ENCODE measurements at places on chromosomes 6 and 20.
A peak's percentile ranks its signal among the peaks of the same experiment; 100 is the strongest.

DNA sequence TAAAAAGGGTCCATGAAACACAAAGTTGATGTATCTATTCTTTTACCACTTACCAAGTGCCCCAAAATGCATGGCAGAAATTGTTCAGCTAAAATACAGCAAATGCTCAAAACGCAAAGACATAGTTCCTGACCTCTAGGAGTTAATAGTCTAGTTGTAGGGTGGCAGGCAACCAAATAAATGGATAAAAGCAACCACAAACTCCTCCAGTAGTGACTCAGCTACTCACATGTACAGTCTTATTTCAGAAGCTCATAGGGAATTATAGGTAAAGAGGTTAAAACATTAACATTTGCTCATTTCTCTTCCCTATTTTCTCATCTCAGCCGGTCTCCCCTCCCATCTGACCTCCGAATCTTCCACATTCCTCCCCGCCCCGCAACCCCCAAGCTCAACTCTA is 143.9 kb upstream of the INSM1 start:
- no peak for DNase-seq

DNA sequence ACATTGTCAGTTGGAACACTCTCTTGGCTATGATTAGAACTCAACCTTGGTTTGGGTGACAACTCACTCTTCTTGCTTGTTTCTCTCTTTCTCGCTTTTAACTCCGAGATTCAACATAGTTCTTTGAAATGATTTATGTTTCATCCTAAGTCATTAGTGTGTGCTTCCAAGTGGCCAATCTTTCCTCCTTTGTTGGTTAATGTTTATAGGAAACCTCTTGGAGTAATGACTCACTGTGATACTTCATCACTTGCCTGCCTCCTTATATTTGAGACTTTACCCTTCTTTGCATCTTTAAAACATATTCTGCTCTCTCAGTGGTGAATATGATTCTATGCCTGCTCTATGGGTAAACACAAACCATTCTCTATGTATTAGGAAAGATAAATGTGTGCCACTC is 279.7 kb upstream of the FLRT3 start:
- DNase-seq: no peak

- no peak for DNase-seq
These were observed 46.3 kb downstream of the KIF6 start for GRCh38 chr6:39678914-39679313.

DNA sequence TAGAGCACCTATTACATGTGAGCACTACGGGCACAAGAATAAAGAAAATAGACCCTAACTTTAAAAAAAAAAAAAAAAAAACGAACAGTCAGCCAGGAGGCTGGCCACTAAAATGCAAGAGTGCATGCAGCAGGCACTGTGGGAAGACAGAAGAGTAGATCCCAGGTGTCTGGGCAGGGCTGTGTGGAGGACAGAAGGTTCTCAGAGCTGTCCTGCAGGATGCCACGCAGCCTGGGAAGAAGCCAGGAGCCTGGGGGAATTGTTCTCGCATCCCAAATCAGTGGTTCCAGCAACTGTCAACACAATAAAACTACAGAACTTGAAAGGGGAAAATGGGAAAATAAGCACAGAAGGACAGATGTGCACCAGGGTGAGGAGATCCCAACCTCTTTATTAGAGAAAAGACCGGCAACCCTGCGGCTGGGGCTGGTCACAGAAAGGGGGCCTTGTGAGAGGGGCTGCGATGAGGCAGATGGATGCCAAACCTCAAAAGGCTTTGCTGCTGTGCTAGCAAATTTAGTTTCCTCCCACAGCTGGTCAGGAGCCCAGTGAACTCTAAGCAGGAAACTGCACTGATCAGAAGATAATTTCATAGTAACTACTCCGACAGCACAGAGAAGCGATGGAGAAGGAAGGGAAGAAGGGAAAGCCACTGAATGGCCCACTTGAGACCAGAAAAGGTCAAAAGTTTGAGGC is 30.9 kb downstream of the MAP3K5 start:
- no peak for DNase-seq

DNA sequence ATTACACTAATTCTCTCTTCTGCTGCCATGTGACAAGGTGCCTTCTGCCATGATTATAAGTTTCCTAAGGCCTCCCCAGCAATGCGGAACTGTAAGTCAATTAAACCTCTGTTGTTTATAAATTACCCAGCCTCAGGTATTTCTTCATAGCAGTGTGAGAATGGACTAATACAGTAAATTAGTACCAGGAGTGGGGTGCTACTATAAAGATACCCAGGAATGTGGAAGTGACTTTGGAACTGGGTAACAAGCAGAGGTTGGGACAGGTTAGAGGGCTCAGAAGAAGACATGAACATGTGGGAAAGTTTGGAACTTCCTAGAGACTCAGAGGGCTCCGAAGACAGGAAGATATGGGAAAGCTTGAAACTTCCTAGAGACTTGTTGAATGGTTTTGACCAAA is 34.8 kb downstream of the MICA start:
- DNase-seq: no peak

DNA sequence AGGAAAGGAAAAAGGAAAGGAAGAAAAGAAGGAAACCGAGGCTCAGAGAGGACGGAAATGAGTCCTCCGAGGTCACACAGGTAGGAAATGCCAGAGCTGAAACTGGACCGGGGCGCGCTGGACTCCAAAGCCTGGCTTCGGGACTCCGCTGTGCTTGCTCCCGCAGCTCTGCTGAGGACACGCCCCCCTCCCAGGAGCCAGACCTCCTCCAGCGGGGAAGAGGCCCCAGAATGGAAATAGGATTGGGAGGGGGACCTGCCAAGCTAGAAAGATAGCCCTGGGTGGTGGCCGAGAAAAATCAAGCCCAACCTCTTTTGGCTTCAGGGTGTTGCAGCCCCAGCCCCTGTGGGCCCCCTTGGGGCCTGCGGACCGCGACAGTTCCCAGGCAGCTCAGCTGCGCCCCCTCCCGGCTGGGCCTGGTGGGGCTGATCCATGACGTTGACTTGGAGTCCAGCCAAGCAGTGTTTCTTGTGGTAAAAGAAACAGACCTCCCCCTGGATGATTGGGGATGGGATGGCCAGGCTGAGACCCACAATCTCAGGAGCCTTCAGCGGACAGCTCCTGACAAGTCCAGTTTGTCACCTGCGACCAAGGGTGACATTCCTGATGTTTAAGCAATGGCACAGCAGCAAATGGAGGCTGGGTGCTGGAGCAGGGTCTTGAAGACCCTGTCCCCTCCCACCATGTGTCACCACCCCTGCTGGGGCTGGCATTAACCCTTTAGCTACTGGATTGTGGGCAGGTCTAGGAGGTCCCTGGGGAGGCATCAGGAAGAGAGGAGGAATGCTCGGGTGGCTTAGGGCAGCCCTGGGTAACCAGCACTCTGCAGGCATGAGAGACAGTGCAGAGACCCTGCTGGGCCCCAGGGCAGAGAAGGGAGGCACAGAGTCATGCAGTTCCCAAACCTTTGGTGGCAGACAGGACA is 55.4 kb downstream of the RIPOR3 start:
- peak; percentile 30 for DNase-seq

DNA sequence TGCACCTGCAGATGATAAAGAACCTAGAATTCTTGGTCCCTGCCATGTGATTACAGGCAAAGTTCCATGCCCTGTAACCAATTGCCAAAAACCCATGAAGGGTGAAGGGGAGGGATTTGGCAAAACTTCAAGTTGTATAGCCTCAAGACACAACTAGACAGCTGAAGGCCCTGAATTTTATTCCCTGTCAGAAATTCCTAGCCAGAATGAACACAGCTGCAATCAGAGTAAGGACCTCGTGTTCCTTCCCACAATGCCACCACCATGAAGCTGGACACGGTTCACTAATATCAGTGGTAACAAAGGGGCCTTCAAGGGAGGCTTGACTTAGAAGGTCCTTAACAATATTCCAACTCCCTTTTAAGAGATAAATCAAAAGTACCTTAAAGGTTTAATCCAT is 22.5 kb upstream of the IRAK1BP1 start:
- DNase-seq: no peak

GRCh38 chr6:165661664-165662025 is 1.4 kb downstream of the PDE10A start:
- no peak for DNase-seq

- no peak for DNase-seq
These were observed 112.0 kb upstream of the BEND6 start for GRCh38 chr6:56842686-56843475.

- no peak for DNase-seq
These were observed 17.6 kb downstream of the CD109 start for GRCh38 chr6:73713426-73714147.

- no peak for DNase-seq
These were observed 131.7 kb downstream of the DNAH8 start for GRCh38 chr6:38846844-38847243.

DNA sequence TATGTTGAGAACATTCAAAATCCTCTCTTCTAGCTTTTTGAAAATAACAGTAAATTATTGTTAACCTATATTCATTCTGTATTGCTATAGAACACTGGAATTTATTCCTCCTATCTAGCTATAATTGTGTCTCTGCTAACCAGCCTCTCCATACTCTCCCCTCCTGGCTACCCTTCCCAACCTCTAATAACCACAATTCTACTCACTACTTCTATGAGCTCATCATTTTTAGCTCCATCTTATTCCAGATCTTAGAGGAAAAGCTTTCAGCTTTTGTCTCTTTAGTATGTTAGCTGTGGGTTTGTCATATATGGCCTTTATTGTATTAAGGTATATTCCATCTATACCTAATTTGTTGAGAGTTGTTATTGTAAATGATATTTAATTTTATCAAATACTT is 108.8 kb downstream of the AIG1 start:
- DNase-seq: no peak

- no peak for DNase-seq
These were observed 333.3 kb upstream of the KCNQ5 start for GRCh38 chr6:72288592-72288991.

- DNase-seq: no peak
These were observed 109.9 kb upstream of the SYNCRIP start for GRCh38 chr6:85752602-85753001.

GRCh38 chr20:32993496-32994050 is 10.7 kb downstream of the SUN5 start:
- no peak for DNase-seq

DNA sequence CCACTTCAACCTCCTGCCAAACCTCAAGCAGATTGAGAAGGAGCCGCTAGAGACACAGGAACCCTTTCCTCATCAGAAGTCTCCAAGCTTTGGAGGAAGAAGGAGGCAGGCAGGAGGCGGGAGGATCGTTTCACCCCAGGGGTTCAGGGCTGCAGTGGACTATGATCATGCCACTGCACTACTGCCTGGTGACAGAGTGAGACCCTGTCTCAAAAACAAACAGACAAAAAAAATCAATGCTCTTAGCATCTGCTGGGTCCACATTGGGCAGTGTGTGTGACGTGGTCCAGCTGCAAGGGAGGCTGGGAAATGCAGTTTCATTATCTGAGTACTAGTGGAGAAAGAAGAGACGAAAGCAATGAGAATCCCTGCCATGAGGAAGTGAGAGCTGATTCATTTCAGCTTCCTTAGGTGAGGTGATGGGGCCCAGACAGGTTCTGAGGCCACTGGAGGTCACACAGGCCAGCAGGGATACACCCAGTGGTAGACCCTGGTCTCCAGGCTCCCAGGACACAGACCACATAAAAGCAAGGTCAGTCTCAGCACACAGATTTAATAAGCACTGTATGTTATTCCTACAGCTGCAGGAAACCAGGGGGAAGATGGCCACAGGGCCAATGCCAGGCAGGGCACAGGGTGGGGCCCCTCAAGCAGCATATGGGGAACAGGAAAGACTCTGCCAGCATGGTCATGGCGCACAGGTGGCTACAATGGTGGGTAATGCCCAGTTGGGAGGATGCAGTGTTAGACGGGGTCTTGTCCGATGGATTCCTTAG is 4.3 kb downstream of the GFRA4 start:
- no peak for DNase-seq

GRCh38 chr20:17276101-17276500 is 49.3 kb downstream of the PCSK2 start:
- DNase-seq: no peak

GRCh38 chr6:136435101-136435500 is 115.1 kb downstream of the MAP7 start:
- no peak for DNase-seq

- no peak for DNase-seq
These were observed 34.9 kb downstream of the KLHL31 start for GRCh38 chr6:53630533-53631226.

- no peak for DNase-seq
These were observed 113.1 kb downstream of the C6orf58 start for GRCh38 chr6:127690092-127690491.

DNA sequence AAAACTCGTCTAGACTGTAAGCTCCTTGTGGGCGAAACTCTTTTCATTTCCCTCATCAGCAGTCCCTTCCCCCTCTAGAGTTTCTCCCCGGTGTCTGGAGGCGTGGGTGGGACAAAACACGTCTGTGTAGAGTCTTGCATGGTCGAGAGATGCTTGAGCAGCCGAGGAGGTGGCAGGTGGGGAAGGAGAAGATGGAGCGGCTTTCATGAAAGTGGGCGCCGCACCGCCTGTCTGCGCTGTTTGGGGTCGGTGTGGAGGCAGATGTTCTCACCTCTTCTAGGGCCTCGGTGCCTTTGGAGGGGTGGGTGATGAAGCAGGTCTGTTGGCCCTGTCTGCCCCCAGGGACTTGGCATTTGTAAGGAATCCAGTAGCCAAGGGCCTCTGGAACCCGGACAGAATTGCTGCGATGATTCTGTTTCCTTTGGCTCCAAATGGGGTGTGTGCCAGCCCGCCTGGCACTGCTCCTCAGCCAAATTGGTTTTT is 1.2 kb downstream of the BRPF3 start:
- DNase-seq: no peak

DNA sequence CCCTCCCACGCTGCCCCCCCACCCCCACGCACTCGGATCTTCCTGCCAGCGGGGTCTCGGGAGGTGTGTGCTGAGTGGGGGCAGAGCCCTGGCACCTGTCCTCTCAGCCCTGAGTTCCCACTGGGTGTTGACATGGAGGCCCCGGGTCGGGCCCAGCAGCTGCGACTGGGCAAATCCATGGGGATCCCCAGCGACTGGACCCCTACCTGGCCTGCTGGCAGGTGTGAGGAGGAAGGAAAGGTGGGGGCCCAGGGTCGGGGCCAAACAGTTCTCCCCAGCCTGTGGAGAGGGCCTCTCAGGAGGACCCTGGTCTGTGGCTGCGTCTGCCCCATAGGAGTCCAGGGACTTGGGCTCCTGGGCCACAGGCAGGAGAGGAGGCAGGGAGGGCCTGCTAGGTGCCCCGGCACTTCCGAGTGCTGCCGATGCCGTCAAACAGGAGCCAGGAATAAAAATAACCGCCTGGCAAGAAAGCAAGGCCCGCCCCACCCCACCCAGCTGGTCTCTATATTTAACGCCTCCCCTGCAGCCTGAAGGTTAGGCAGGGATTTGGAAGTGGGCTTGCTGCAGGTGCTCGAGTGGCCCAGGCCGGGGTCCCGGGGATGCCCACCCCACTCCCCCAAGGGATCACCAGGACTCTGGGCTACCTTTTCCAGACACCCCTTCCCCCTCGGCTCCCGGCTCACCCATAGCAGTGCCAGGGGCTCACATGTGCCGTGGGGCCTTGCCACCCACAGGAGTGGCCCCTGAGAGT is 1.4 kb upstream of the EEF1A2 start:
- DNase-seq: no peak

GRCh38 chr6:33740794-33741193 is 5.9 kb downstream of the IP6K3 start:
- no peak for DNase-seq

Measured in activated T-cell treated with anti-CD3 and anti-CD28 coated beads for 24 hours (primary cell).